Calu3 (cell line): ENCODE measurements at places on chromosomes 7 and 10. TPM values are rescaled to one million over a fixed set of nuclear protein-coding genes. Genes with fewer than 3 reads are reported as not detected.

DNA sequence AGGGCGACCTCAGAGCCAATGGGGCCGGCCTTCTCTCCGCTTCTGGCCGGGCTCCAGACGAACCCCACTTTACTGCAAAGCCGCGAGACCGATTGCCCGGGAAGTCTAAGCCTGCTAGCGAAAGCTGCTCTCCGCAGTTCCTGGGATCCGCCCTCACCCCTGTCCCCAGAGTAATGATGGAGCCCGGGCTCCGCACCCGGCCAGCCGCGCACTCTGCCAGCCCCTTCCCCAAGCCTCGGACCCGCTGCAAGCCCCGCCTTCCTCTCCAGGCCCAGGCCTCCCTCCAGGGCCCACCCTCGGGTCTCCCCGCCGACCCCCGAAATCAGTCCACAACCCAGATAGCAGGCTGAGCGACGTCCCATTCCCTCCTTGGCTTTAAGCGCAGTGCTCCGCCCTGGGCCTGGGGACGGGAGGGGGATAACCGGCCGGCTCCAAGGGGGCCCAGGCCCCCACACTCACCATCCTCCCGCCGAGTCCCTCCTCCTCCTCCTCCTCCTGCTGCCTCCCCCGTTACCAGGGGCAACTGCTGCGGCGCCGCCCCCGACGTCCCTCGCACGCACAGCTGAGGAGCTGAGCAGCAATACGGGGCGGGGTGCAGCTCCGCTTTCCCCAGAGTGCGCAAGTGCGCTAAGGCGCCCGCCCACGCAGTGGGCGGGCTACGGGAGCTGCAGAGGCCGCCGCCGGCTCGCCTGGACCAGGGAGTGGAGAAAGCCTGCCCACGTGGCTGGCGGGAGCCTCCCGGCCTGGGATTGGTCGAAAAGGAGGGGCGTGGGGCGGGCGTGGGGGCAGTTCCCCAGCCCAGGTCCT is at the start of gene ARL3:
ARL3 (minus strand) TSS at position 584 of the 807 bp plus-strand sequence; CDS start at position 462, 122 bp downstream.
- DNase-seq, result peak; percentile 93

DNA sequence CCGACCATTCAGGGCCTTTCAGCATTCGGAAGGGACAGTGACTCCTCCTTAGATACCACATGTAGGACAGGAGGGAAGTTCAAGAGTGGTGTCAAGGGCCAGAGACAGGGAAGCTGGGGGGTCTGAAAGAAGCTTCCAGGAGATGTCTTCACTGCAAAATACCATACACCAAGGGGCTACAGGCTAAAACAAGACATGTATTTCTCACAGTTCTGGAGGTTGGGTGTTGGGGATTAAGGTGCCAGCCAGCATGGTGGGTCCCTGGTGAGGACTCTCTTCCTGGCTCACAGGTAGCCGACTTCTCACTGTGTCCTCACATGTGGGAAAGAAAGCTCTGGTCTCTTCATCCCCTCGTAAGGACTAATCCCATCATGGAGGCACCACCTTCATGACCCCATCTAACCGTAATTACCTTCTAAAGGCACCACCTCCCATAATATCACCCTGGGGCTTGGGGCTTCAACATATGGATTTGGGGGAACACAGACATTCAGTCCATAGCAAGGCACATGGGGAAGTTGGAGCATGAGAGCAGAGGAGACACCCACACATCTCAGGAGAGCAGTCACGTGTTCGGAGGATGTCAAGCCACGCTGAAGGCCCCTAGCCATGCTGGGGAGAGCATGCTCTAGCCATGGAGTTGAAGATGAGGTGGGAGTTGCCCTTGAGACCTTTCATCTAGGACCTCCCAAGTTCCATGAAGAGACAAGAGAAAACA is 73.9 kb upstream of the GDF10 start:
- no peak for DNase-seq

The TAC1 gene
- total RNA-seq, result 0.80 and 2.8 TPM in 2 replicates

The EPO gene
- not detected in 2 replicates for total RNA-seq

The TMEM273 gene
- not detected in 2 replicates for total RNA-seq

The C10orf53 gene
- not detected in 2 replicates for total RNA-seq
